ENCODE measurements at places on chromosomes 5 and 9.

- DNase-seq: no peak
Observed at GRCh38 chr5:35904443-35905132, 33.8 kb downstream of the CAPSL start.

- DNase-seq: peak; percentile 52
Observed at GRCh38 chr5:170278611-170279458, 18.7 kb downstream of the LCP2 start.

DNA sequence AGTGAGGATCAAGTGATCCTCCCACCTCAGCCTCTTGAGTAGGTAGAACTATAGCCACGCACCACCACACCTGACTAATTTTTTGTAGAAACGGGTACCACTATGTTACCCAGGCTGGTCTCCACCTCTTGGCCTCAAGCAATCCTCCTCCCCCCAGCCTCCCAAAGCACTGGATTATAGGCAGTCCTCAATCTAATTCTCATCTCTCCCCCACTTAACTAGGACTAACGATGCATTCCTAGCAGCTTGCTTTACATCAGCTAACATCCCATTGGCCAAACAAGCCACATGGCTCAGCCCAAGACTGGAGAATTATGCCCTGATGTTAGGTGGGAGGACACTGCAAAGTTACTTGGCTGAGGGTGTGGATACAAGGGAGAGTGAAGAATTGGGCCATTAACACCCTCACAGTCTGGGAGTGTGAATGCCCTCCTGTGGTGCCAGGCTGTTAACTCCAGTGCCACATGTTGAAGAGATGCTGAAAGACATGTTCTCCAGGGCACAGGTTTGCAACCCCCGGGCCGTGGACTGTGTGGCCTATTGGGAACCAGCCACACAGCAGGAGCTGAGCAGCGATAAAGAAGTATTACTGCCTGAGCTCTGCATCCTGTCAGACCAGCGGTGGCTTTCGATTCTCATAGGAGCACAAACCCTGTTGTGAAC, 5.3 kb upstream of the ZNF367 start:
- DNase-seq: no peak

- DNase-seq: no peak
Observed at GRCh38 chr9:119881898-119882297, 512.7 kb upstream of the BRINP1 start.

DNA sequence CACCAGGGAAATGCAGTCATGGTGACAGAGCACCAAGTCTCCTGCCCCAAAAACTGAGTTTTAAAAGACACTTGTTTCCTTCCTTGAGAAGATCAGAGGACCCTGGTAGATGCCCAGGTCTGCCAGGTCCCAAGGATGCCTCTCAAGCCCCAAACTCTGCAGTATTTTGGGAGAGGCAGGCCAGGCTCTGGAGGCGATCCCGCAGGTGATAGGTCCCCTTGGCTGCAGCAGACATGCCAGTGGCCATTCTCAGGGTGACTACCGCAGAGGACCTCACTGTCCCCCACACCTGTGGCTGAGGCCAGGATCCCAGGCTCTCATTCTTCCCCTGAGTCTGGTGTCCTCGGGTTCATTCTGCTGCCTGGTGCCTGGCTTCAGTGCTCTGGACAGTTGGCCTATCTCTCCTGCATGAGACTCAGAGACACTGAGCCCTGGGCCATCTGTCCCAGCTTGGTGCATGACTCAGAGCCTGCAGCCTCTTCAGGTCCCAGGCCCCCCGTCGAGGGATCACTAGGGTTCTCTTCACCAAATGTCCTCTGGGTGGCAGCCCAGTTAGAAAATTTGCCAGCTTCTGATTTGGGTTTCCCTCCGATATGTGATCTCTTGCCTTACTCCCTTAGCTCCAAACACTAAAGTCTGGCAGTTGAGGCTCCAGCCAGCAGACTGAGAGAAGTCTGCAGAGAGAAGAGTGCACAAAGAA, 59.7 kb upstream of the GARNL3 start:
- no peak for DNase-seq

- DNase-seq: peak; percentile 11
Observed at GRCh38 chr5:130773813-130774212, 391.2 kb downstream of the HINT1 start.

DNA sequence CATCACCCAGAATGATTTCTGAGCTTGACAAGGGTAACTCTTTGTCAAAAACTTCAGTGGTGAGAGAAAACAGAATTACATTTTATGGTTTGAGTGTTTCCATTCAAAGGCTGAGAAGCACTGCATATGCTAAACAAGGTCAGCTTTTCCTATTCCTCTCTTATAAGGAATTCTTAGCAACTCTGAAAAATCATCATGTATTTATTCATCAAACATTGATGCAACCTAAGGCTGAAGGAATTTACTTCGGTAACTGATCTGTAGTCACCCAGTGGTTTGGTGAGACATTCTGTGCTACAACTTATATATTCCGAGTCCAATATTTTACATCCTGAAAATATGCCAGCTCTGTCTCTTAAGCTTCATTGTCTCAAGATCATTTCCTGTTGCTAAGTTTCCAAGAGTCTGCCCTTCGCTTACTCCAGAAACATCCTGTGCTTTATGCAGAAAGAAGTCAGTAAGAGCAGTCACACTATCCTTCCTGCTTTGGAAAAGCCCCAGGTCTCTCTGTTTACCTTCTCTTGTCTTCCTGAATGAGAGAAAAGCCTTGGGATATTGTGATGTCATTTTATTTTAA, 176.6 kb upstream of the TBCA start:
- no peak for DNase-seq

- no peak for DNase-seq
Observed at GRCh38 chr9:4592886-4593285, 69.2 kb upstream of the PLPP6 start.

GRCh38 chr9:76454311-76454710, 4.7 kb upstream of the GCNT1 start:
- DNase-seq: no peak

DNA sequence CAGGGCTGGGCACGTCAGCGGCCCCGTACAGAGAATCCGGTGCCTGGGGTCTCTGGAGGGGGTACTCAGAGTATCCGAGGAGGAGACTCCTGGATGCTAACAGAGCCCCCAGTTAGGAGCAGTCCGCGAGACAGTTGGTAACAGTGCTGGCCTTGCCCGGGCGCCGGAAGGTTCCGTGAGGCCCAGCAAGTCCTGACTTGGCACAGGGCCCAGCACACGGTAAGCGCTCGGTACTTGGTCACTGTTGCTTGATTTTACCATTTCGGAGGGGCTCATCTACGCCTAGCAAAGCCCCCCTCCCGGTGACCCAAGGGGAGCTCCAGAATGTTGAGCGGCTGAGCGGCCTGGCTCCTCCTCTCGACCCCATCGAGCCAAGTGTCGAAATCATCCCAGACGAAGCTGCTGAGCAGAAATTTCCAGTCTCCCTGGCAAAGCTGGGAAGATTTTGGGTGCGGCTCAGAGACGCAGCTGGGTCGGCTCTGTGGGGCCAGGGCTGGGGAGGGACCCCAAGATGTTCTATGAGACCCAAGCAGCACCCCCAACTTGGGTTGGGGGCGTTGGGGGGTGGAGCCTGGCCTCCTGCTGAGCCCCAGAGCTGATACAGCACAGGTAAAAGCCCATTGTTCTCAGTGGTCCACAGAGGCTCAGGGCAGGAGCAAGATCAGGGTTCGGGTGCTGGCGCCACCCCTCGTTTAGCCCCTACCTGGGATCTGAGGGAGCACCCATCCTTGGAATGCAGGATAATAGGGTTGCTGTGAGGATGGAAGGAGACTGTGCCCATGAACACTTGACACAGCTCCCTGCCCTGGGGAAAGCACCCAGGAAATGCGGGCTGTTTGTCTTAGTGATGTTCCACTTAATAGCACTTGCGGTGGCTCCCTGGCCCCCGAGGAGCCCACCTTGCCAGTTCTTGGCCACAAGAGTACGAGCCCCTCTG, 137.2 kb downstream of the C9orf50 start:
- DNase-seq: peak; percentile 81

- DNase-seq: no peak
Observed at GRCh38 chr5:107149243-107150005, 521.3 kb downstream of the EFNA5 start.

GRCh38 chr5:151523335-151523734, 67.8 kb downstream of the FAT2 start:
- peak; percentile 70 for DNase-seq

- DNase-seq: no peak
Observed at GRCh38 chr9:68974431-68974830, 39.5 kb downstream of the PRKACG start.

- no peak for DNase-seq
Observed at GRCh38 chr5:154783774-154784460, 28.7 kb downstream of the LARP1 start.

DNA sequence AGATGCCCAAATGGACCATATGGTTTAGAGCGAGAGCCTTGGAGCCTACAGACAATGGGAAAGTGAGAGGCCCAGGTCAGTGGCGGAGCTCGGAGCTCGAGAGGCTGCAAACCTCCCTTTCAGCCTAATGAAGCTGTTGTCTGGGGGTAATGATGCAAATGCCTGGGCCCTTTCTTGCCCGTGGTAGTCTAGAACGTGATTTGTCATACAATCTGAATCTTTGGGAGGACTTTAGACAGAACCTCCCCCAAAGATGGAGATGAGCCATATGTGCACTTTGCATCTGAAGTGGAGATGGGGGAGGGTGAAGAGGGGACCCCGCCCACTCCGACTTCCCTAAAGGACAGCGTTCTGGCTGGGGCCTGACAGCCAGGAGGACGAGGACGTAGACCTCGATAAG, 10.3 kb upstream of the NEUROG1 start:
- no peak for DNase-seq

DNA sequence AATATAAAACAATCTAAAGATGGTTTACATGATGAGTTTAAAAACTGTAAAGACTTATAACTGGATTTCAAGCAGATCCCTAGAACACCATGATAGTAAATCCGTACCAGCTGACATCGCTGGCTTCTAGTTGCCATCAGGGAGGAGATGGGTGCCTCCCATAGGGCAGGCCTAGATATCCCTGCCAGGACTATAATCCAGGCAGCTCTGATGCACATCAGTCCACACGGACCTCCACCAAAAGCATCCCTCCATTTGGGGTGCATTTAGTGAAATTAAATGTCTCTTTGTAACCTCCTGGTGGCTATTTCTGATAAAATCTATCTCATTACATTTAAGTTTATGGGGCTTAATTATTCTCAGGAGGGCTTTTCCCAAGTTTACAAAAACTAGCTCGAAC, 45.8 kb downstream of the RETREG1 start:
- no peak for DNase-seq

DNA sequence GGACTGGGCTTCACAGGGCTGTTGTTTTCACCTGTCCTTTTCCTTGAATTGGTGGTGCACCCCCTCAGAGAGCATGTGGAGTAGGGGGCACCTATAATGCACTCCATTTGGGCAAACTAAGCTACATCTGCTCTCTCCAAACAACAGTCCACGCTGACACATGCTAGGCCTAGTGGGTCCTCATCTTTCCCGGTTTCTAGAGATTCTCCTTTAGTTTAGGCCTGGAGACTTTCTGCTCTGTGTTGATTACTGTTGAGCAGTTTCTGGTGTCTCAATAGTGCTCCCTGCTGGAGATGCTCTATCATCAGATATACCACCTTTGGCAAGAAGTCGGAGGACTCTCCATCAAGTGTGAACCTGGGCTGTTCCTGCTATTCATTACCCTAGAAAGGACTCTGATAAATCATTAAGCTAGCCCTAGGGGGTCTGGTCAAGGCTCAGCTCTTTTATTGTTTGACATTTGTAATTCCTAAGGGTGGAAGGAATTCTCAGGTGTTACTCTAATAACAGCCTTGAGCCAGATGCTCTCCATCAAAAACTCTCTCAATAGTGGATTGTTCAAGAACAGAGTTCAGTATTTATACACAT, 64.0 kb upstream of the FYB1 start:
- peak; percentile 80 for DNase-seq

GRCh38 chr9:83006378-83006777, 56.6 kb downstream of the RASEF start:
- DNase-seq: no peak

DNA sequence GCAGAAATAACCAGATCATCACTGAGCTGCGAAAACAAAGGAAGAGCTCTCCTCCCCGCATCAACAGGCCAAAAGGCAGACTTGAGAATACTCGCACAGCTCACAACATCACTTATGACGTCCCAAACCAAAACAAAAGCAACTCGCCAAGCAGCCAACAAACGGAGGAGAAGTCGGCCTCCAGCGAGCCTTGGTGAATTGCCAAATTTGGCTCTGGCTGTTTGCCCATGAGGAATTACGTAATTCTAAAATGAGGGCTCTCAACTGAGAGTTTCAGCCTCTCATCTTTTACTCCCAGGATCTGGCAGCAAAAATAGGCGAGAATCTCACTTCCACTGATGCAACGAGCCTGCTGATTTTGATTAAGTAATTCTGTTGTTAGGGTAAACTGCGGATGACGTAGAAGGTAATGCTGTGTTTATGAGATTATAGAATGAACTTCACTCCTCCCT, 51.7 kb upstream of the SEMA6A start:
- peak; percentile 15 for DNase-seq

DNA sequence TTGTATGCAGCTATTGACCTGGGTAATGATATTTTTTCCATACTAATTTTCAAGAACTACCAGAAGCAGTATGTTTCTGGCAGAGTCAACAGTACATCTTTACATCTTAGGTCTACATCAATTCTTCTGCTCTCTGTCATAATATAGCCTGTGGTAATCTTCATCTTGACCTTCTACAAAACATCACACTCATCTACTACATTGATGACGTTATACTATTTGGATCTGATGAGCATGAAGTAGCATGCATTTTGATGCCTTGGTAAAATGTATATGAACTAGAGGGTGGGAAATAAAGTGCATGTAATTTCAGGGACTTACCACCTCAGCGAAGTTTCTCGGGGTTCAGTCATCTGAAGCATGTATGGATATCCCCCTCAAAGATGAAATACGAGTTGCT, 629.7 kb upstream of the SGCD start:
- DNase-seq: no peak

DNA sequence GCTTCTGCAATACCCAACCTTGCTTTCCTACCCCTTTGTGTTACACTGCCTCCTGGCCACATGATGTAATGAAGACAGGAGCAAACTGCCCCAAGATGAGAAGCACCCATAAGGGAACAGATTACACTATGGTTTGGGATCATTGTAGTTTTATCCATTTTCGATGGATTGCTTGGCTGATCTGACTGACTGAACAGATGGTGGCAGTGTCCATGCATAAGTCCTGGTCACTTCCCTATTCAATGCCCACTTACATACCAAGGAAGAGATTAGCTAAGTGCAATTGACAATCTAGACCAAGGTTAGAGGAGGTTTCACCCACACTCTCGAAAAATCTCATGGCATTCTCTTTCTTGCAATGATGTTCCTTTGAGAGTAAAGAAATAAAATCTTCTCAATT, 319.9 kb downstream of the RAB3C start:
- DNase-seq: peak; percentile 24
